CD4-positive, alpha-beta T cell treated with Interleukin-10 for 1 hour (primary cell): ENCODE measurements at places on chromosomes 7 and 10.

DNA sequence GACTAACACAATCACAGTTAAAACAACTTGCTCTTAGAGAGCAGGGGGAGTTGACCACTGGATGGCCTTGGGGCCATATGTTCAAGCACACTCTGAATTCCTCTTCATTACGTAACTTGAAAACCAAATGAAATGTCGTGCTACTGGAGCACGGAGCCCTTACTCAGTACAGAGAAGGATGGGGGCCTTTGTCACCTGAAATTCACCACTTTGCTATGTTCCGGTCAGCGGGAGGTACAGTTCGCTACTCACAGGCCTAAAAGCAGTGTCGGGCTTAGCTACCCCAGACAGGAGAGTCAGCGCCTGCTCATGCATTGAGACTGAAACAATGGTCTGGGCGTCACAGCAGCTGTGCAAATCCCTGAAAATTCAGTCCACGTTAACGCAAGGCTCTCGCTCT is 39.6 kb downstream of the GLI3 start:
- DNase-seq = no peak

DNA sequence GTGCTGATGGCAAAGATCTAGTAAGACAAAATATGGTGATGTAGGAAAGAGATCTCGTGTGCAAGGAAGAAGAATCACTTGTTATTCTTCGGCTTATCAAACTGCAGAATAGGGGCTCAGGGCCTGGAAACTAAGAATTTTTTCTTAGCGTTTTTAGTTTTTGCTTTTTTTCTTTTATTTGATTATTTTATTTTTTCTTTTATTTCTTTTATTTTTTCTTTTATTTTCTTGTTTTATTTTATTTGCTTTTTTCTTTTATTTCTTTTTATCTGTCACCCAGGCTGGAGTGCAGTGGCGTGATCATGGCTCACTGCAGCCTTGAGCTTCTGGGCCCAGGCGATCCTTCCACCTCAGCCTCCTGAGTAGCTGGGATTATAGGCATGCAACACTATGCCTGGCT is 70.0 kb downstream of the ATRNL1 start:
- no peak for DNase-seq

DNA sequence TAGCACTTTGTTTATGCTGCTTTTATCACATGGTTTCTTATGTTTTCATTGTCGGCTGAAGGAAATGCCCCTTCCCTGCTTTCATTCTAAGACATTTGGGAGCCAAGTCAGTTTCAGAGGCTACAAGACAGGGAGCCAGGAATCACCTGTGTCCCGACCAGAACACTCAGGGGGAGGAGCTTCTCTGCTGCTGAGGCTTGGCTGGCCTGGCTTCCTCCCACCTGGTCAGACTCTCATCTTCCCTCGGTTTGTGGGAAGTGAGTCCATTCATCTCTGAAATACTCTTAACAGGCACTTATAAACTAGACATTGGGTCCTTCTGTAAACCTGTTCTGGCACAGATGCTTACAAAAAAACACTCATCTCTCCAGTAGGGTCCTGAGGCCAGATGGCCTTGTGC is 19.6 kb upstream of the GOLGA7B start:
- DNase-seq = no peak

GRCh38 chr7:52009181-52009580 is 692.6 kb upstream of the COBL start:
- DNase-seq = no peak

GRCh38 chr7:106452031-106452851 is 167.5 kb upstream of the NAMPT start:
- no peak for DNase-seq

GRCh38 chr10:69123747-69124562 is at the start of gene VPS26A:
VPS26A (plus strand) TSS chr10:69124178; CDS start chr10:69124278, 100 bp downstream.
- peak; percentile 98 for DNase-seq

GRCh38 chr7:50152486-50152885 is 59.4 kb upstream of the ZPBP start:
- DNase-seq = no peak

DNA sequence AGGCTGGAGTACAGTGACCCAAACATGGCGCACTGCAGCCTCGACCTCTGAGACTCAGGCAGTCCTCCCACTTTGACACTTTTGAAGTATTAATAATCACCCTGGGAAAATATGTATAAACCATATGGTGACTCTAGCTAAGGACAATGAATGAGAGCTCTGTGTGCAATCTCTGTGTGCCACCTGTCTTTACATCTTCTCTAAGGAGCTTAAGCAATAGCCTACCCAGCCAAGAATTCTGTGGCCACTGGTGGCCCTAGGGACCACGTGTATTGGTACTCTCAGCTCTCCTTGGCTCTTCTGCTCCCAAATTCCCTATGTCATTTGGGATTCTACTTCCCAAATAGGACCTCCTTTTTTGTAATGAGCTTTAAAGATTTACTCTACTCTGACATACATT is 23.7 kb downstream of the FGF8 start:
- DNase-seq = no peak

DNA sequence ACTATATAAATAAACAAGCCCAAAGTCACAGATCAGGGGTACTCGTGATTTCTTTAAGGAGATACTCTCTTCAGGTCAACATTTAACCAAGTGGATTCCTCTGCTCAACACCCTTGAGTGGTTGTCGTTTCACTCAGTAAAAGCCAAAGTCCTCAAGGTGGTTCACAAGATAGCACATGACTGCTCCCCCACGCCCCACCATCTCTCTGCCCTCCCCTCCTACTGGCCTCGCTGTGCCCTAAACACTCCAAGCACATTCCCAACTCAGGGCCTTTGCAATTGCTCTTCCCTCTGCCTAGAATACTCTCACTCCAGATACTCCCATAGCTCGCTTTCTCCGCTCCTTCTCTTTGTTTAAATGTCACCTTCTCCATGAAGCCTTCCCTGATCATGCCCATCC is 72.1 kb upstream of the FHIP2A start:
- no peak for DNase-seq

DNA sequence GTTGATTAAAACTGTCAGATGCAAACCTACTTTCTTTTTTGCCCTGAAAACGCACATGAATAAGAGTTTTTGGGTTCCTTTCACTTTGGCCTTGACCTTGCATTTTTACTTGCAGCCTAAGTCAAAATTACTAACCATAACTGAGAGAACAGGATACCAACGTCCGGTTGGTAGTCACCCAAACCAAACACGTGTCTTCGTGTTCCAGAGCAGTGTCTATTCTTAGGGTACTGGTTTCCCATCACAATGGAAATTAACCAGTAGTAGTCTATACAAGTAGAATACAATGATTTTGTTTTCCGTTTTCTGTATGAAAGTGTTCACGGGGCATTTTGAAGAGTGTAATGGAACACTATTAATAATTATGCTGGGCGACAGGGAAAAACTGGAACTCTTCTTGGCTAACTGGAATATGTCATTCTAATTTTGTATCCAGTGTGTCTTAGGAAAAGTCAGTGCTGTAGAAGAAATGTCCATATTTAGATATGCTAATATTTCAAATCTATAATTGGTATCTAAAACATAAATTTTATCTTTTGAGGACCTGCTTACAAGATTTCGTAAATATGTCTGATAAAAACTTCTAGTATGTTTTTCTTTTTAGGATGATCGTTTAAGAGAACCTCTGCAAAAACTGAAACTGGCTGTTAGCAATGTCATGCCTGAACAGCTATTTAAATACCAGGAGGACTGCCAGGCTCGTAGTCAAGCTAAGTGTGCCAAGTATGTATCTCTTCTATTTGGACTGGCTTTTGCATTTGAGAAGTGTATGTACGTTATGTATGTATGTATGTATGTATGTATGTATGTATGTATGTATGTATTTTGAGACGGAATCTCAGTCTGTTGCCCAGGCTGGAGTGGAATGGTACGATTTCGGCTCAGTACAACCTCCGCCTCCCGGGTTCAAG is 40.9 kb downstream of the UBN2 start:
- DNase-seq = no peak

GRCh38 chr7:3960050-3960763 is 659.2 kb downstream of the SDK1 start:
- no peak for DNase-seq
